ENCODE measurements at places on chromosomes 12 and 14. TPM values are rescaled to one million over a fixed set of nuclear protein-coding genes. Genes with fewer than 3 reads are reported as not detected.

GOLGA5 gene
- total RNA-seq: 12.0 TPM

UNC79 gene
- total RNA-seq: 0.04 TPM

WDHD1 gene
- total RNA-seq: 34.1 TPM

TSPAN9 gene
- total RNA-seq: 0.60 TPM

MARCHF9 gene
- 10.1 TPM for total RNA-seq

LRRC74A gene
- not detected for total RNA-seq

FAM90A1 gene
- 0.16 TPM for total RNA-seq

TBC1D30 gene
- total RNA-seq: 0.55 TPM

DPY19L2 gene
- total RNA-seq: 0.18 TPM

FITM1 gene
- 0.20 TPM for total RNA-seq

PLEKHH1 gene
- 5.7 TPM for total RNA-seq

PMCH gene
- total RNA-seq: not detected

ITGB7 gene
- 3.5 TPM for total RNA-seq

IGF1 gene
- total RNA-seq: 5.9 TPM

A2M gene
- total RNA-seq: 3.0 TPM

BDKRB1 gene
- 0.20 TPM for total RNA-seq

E2F7 gene
- total RNA-seq: 13.0 TPM

CLSTN3 gene
- total RNA-seq: 18.5 TPM

PPHLN1 gene
- 66.3 TPM for total RNA-seq

B3GNT4 gene
- total RNA-seq: 1.6 TPM

LYZ gene
- 31.9 TPM for total RNA-seq

ASIC1 gene
- total RNA-seq: 1.2 TPM

LTBR gene
- total RNA-seq: 67.2 TPM

NPAS3 gene
- not detected for total RNA-seq

KLRC2 gene
- not detected for total RNA-seq

DACT1 gene
- total RNA-seq: 0.13 TPM

KCNMB4 gene
- 0.11 TPM for total RNA-seq

CPNE8 gene
- 3.4 TPM for total RNA-seq

GALNT9 gene
- total RNA-seq: not detected

B4GALNT1 gene
- 32.2 TPM for total RNA-seq

DHH gene
- 2.3 TPM for total RNA-seq

POC1B gene
- total RNA-seq: 10.8 TPM

TMEM233 gene
- total RNA-seq: not detected

All from K562 (cell line).